Tibial artery (tissue), 4 donors: ENCODE measurements at places on chromosomes 5 and 9.

DNA sequence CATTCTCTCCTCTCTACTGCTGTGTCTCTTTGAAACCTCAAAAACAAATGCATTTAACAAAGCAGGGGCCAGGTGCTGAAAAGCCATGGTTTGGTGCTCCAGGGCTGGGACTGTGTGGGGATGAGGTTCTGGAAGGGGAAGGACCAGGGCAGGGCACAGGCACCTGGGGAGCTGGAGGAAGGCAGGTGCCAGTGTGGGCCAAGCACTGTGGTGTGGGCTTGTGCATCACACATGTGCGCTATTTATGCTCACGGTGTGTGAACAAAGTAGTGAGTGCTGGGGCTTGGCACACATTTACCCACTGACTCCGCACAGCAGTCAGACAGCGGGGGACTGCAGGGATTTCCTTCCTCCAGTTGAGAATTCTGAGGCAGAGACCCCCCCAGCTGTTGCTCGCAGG lies 10.1 kb downstream of the HRH2 start:
- DNase-seq, result no peak

DNA sequence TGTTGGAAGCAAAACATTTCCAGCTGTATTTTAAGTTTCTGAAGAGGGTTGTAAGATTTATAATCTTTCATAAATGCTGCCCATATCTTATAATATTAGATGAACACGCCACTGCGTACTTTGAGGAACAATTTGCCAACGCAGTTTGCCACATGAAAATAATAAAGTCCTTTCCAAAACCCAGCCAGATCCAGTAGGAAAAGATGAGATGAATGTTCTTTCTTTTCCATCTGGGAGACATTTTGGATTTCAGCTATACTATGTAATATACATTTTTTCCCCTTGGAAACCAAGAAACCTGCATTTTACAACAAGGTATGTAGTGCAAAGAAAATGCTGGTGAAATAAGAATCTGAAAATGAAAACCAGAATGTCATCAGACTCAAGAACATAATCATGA lies 125.4 kb downstream of the NFIB start:
- no peak for DNase-seq

DNA sequence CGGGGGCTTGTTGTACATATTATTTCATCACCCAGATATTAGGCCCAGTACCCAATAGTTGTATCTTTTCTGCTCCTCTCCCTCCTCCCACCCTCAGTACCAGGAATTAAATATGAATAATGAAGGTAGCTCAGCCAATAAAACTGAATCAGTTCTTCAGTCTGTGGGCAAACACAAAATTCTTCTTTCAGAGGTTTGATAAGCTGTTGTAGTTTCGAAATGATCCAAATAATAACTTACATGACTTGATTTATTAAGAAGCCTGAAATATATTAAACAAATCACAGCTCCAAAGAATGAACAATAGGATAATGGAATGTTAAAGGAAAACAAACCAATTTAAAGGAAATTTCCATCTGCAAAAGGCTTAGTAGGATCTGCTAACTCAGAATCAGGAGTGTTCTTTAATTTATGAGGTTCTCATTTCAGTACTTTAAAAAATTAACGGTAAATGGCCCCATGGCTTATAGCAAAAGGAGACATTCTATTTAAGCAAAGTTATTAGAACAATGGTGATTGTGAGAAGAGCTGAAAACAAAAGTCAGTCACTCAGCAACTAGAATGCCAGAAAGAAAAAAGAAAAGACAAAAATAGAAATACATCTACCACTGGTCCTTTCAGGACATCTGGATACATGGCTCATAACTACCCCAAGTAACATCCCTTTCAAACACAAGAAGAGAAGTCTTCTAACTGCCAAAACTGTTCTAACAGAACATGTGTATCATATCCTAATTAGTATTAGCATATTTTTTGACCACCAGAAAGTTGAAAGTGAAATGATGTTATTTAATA lies 62.4 kb downstream of the NR3C1 start:
- no peak for DNase-seq

DNA sequence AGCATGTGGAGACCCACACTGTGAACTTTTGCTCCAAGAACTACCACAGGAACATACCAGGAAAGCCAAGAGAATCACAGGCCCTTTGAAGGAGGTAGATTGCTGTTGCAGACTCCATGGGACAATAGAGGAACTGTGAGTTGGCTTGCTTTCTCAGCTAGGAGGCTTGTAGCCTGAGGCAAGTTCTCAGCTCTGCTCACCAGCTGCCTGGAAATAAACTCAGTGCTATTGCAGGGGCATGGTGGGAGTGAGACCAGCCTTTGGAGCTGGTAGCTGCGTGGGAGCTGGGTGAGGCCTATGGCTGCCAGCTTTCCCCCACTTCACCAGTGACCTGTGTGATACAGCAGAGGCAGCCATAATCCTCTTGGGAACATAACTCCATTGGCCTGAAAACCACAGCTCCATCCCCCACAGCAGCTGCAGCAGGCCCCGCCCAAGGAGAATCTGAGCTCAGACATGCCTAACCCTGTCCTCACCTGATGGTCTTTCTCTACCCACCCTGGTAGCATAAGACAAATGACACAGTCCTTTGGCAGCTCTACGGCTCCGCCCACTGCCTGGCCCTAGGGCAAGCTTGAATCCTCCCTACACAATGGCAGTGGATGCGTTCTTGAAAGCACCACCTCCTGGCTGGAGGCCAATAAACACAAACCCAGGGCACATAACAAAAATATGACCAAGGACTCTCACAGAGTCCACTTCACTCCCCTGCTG lies 389.5 kb downstream of the KIF4B start:
- DNase-seq, result no peak

DNA sequence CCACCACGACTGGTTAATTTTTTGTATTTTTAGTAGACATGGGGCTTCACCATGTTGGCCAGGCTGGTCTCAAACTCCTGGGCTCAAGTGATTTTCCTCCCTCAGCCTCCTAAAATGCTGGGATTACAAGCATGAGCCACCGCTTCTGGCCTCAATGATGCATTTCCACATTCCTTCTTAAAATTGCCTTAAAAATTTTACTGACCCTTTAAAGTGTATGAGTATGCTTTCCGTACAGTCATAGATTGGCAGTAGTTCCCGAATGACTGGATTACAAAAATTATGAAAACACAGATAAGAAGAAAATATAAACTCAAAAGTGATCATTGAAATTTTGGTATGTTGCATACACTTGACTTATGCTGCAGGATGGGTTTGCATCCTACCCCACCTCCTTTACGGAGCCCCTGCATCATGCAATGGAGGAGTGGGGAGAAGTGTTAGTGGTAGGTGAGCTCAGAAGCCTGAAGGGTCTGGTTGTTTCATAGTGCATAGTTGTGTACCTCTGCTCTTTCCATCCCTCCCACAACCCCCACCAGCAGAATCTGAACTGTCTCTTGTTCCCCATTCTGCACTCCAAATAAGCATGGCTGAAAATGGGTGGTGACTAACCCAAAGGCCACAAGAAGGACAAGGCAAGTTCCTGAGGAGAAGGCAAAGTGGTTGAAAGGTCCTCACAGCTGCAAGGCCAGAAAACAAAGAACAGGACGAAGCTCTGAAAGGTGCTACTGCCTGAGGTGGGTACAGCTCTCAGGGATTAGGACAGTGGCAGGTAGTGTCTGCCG lies 26.8 kb downstream of the ANKRD55 start:
- DNase-seq, result no peak

DNA sequence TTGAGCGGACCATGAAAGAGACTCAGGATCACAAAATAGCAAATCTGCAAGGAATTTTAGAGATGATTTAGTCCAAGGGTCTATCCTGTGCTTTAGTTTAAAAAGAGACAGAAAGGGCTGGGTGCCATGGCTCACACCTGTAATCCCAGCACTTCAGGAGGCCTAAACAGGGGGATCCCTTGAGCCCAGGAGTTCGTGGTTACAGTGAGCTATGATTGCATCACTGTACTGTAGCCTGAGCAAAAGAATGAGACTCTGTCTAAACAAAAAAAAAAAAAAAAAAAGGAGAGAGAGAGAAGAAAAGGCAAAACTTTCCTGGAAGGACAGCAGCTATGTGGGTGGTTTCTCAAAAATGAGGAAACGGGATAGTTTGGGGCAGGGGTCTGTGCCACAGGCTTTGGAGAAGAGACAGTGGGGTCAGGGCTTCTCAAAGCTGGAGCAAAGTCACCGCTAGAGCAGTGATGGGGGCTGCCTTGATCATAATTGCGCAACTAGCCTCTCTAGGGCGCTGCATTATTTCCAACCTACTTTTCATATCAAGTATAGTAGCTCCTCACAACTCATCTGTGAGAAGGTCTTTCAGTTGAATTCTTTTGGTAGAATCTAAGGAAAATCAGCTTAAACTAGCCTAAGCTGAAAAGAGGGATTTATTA lies 8.5 kb upstream of the ANKH start:
- no peak for DNase-seq

- DNase-seq, result no peak
Measured at GRCh38 chr5:127358740-127359139, 68.1 kb downstream of the MEGF10 start.

GRCh38 chr5:170432669-170433068 lies 43.5 kb upstream of the KCNMB1 start:
- DNase-seq, result no peak

DNA sequence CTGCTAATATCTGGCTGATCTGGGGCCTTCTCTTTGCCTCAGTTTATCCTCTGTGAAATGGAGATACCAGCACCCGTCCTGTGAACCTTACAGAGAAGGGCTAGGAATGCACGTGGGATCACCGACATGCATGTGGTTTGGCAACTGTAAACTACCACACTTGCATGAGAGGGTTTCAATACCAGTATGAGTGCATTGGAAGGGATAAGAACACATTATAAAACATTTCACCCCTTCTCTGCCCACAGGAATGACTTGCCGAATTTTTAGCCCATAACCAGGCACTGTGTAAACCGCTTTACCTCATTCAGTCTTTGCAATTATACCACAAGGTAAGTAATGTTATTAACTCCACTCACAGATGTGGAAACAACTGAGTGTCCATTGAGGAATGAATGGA lies 8.9 kb upstream of the RAB14 start:
- DNase-seq, result no peak

GRCh38 chr5:37757980-37758582 lies 81.8 kb downstream of the GDNF start:
- DNase-seq, result no peak

DNA sequence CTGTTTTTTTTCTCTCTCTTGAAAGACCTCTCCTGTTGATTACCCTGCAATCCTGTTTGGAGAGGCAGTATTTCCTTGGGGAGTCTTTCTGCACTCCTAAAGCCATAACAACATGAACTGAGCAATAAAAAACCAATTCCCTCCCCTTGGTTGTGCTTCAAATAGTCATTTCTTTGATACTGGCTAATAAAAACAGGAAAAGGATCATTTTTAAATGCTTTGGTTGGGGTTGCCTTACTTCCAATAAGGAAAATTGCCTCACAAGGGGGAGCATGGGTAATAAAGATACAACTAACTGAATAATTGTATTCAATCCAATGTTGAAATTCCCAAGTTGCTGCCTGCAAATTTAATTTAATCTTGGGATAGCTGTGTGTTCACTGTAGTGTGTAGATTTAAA lies 13.9 kb downstream of the FBXL7 start:
- no peak for DNase-seq

- no peak for DNase-seq
Measured at GRCh38 chr9:27430750-27431535, 93.1 kb upstream of the IFNK start.

DNA sequence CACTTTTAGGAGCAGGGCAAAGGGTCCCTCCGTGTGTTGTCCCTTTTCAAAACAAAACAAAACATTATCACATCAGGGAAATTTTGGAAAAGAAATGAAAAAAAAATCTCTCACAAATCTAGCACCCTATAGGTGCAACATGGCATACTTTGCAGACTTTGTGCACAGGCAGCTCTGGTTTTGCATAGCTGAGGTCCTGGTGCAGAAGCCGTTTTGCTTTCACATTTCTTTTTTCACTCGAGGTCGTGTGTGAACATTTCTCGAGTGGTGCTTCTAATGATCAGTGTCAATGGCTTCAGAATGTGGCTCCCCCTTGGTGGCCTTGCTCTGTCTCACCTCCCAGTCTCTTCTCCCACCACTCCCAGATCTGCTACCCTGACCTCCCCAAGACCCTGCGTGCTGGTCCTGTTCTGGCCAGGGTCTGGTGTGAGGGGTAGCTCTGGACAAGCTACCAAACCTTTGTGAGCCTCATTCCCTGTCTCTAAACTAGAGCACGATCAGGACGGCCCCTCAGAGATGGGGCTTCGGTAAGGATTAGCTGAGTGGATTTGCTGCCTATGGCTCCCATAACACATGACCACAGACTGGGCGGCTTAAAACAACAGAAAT lies 258.0 kb downstream of the NSG2 start:
- no peak for DNase-seq

DNA sequence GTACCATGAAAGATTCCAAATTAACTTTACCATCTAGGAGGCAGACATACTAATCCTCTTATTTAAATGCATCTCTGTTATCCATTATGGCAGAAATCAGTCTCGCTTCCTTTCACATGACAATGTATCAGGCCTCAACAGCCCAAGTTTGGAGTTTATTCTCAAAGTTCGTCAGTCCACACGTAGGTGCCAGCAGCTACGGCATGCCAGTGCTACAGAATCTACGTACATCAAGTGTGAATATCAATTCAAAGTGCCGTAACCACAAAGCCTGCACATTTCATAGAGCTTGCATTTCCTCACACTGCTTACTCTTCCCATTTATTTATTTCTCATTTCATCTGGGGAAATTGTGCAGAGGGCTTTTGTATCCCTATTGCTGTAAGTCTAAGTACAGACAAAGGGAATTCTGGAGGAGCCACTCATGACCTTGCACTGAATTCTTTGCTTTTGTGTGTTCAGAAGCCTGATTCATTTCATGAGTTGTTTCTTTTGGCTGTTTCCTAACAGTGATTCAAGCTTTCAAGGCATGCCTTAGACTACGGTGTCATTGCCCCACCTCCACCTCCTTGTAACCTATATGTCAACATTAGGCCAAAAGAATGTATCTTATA lies 10.0 kb downstream of the ENC1 start:
- no peak for DNase-seq

DNA sequence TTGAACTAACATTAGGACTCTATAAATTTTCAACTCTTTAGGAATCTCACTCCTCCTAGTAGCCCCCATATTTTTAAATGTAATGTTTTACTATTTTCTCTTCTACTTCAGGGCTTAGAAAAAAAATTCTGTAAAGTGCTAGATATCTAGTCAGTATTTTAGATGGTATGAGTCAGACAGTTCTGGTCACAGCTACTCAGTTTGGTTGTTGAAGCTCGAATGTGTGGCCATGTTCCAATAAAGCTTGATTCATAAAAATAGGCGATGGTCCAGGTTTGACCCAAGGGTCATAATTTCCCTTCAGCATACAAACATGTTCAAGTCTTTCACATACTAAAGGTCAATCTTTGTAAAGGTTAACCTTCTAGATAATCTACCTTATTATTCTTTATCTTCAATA lies 566.0 kb upstream of the CDH18 start:
- no peak for DNase-seq

- no peak for DNase-seq
Measured at GRCh38 chr5:58080573-58080972, 379.3 kb downstream of the PLK2 start.
